H1 (cell line): ENCODE measurements at places on chromosomes 6 and 20.

GRCh38 chr6:148528292-148528691 lies 185.7 kb downstream of the SASH1 start:
- no peak for DNase-seq

DNA sequence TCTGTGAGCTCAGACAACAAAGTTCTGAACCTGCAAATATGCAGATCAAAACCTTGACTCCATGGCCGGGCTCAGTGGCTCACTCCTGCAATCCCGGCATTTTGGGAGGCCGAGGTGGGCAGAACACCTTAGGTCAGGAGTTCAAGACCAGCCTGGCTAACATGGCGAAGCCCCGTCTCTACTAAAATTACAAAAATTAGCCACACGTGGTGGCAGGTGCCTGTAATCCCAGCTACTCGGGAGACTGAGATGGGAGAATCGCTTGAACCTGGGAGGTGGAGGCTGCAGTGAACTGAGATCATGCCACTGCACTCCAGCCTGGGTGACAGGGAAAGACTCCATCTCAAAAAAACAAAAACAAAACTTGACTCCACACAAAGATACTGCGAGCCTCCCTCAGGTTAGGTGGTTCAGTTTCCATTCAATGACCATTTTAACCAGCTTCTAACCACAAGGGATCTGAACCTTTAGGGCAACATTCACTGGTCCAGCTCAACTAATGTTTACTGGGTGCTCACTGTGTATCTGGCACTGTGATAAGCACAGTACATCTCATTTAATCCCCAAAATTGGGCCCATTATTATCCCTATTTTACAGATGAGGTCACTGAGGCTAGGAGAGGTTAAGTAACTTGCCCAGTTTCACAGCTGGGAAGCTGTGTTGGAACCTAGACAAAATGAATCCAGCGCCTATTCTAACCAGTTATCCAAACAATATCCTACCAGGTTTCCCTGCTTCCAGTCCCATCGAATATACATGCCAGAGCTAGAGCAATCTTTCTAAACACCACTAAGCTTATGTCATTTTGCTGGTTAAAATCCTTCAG lies 1.8 kb downstream of the SNRPB start:
- DNase-seq = no peak

DNA sequence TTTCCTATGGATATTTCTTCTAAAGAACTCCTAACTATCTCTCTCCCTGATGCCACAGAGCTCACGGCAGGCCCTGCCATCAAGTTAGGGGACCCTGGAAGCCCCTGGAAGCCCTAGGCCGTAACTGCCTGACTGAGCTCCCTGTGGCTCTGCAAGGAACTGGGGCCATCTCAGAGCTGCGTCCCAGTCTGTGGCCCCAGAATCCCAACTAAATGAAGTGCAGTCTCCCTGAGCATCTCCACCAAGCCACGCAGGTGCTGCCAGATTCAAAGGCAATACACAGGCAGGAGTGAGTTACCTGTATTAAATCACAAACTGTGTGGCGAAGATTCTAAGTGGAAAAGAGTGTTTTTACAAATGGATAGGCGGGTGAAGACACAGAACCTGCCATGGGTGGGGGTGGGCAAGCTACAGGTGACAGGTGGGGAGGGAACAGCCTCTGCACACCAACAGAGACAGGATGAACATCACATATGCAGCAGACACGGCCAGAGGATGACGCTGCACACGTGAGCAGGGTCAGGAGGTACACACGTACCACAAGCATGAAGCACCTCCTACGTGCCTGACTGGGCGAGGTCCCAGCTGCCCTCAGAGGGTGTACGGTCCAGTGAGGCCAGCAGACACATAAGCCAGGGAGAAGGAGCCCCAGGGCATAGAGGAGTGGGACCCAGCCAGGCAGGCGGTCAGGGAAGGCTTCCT lies 358.5 kb downstream of the ZFAND3 start:
- DNase-seq = no peak

GRCh38 chr20:47205577-47206123 lies 150.8 kb downstream of the ZMYND8 start:
- DNase-seq = peak; percentile 71

DNA sequence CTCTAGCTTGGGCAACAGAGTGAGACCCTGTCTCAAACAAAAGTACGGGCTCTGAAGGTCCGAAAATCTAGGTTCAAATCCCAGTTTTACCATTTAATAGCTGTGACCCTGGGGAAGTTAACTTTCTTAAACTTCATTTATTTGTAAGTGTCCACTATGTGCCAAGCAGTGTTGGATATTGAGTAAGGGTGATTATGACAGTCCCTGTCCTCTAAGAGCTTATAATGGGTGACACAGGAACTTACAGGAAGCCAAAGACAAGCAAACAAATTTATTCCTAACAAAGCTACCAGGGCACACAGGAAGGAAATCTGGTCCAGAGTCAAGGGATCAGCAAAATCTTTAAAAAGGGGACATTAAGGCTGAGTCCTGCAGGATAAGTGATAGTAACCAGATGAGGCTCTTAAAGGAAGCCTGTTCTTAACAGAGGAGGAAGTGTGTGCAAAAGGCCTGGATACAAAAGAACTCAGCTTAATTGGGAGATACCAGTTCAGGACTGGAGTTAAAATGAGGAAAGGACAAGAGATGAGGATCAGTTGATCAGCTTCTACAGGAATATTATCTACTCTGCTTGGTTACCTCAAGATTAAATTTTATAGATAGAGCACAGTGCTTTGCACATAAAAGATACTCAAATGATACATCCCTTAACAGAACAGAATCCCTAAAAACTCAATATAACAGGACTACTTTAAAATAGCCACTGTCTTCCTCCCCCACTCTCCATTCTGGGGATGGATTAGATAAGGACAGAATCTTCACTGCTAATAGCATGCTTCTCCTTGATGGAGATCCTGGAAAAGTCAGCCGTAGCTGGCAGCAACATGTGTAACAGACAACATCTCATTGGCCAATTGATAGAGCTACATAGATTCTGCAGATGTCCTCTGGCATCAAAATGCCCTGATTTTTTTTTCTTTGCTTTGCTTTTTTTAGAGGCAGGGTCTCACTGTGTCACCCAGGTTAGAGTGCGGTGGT lies 6.1 kb downstream of the SNX3 start:
- DNase-seq = no peak

GRCh38 chr6:110271732-110272022 lies 86.5 kb downstream of the METTL24 start:
- no peak for DNase-seq

GRCh38 chr6:36735110-36736071 lies 37.8 kb downstream of the RAB44 start:
- DNase-seq = no peak

- DNase-seq = no peak
These were observed 43.5 kb upstream of the PLN start for GRCh38 chr6:118504611-118505010.

DNA sequence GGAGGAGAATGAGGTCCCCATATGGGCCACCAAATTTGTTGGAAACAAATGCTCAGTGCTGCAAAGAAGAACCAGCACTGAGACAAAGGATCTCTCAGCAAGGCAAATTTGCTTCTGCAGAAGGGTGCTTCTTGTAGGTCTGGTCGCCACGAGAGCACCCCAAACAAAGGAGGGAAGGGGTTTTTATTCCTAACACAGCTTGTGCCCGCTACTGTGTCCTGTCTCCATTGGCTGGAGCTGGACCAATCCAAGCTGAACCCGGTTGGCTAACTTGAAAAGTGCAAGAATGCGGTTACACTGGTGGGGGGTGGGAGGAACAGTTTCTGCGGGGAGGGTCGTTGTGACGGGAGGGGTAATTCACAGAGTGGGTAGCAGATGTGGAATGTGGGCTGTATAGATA lies 54.1 kb upstream of the TULP1 start:
- peak; percentile 56 for DNase-seq

- DNase-seq = no peak
These were observed 345.5 kb downstream of the THBS2 start for GRCh38 chr6:168908166-168908565.

DNA sequence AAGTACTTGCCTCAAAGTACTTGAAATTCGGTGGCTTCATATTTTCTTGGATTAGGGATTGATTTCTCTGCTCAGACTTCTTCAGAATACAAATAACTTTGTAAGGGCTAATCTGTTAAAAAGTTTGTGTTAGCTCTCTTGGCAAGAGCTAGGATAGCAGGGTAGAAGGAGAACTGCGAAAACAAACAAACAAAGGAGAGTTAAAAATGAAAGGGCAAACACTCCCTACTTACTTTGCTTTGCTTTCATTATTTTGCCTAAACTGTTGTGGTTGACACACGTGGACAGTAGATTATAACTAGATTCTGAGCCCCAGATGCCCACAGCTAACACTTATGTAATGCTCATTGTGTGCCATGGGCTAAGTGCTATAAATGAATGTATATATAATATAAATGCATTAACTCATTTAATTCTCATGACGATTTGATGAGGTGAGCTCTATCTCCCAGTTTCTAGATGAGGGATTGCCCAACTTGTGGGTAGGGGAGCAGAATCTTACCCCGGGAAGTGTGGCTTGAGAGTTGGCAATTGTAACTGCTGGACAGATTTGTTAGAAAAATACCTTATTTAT lies 48.7 kb downstream of the EYA4 start:
- no peak for DNase-seq

DNA sequence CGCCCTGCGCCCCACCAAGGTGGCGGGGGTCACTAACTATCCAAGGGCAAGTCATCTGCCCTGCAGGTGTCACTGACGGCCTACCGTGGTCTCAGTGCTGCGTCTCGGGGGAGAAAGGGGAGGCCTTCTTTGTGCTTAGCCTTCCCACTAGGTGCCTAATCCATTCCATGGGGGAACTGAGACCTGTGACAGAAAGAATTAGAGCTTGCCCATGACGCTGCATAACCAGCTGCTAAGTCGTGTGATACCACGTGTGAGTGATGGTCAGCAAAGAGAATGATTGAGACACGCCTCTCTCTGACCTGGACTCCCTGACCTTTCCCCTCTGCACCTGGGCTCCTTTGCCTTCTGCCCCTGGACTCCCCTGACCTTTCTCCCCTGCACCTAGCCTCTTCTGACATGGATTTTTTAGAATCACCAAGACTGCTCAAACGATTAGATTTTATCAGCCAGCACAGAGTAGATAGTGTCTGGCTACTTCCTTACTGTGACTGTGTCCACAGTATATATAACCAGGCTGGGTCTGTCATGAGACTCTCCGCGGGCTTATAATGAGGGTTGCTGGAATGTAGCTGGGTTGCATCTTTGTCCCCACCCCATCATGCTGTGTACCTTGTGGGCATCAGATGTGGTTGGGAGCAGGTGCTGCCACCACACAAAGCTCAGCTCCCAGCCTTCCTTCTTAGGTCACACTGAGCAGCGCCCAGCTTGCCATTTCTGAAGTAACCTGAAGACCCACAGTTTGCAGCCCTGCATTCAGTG lies 140.6 kb downstream of the TMEM242 start:
- no peak for DNase-seq

- no peak for DNase-seq
These were observed 72.5 kb downstream of the DLGAP4 start for GRCh38 chr20:36378686-36379085.

DNA sequence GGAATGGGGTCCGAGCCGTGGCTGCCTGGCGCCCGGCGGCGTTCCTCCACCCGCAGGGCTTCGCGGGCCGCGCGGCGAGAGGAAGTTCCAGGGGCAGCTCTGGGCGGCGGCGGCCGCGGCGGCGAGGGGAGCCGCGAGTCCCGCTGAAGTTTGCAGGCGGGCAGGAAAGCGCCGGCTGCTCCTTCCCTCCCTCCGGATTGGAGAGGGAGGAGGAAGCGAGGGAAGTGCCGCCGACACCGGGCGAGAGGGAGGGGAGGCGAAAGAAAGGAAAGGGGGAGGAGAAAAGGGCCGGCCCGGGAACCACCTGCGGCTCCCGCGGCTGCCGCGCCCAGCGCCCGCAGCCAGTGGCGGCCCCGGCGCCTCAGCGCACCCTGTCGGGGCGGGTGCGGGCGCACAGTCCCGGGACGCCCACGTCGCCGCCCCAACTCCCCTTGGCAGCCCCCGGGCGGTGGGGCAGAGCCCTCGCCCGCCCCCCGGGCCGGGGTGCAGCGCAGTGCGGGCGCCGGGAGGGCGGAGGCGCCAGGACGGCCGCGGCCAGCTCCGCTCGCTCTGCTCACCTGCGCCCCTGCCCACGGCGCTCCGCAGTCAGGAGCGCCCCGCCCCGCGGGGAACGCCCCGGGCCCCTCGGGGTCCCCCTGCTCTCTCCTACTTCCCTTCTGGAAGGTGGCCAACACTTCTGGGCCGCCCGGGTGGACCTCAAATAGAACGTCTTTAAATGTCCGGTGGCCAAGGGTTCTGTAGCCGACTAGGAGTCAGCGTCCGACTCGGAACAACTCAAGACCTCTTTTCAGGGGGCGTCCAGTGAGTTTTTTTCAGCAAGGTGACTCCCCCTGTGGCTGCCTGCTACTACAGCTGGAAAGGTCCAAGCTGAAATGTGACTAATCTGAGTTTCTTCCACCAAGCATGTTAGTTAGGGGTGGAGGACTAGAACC lies 80.3 kb upstream of the CCDC28A start:
- DNase-seq = peak; percentile 62

DNA sequence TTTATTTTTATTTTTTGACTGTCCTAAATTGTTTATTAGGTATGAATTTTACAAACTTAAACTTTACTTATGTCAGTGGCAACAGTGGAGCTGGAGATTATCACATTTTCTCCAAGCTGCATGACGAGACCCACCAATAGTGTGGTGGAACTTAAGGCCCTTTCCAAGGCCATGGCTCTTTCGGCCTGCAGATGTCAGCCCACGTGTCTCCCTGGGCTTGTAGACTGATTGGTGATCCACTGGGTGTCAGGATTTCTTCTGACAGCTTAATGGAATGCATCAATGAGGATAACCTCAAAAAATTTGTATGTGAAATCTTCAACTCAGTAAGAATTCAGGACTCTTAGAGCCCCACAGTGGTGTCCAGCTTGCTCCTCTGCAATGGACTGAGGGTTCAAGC lies 32.3 kb upstream of the OVOL2 start:
- no peak for DNase-seq

DNA sequence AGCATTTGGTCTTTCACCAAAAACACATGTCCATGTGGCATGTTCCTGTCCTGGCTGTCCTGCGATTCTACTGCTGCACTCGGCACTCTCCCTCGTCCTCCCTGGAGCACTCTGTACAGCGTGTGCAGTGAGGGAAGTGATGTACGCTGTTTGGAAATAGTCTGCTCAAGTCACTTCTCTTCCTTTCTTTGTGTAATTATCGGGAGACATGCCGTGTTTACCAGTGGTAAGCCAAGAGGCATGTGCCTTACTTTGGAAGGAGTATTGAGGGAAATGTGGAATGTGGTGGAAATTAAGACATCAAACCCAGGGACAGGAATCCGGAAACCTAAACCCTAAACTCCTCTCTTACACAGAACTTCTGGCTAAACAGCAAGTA lies 268.5 kb upstream of the FOXQ1 start:
- DNase-seq = no peak

DNA sequence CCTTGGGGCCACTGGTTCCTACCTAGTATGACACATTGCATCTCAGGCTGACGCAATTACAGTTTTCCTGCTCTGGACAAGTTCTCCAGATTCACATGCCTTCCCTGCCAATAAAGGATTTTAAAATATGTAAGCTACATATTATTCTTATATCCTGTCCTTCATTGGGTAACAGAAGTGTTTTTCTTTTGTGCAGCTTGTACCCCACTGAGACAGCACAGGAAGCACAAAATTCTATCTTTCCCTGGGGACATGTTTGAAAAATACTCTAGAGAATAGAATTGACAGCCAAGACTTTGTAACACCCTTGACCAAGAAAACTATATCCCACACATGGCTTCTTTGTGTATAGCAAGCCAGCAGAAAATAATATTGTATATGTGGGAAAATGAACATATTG lies 456.8 kb downstream of the MAFB start:
- DNase-seq = no peak
